ENCODE measurements at places on chromosomes 16 and 17. TPM values are rescaled to one million over a fixed set of nuclear protein-coding genes. Genes with fewer than 3 reads are reported as not detected.

DNA sequence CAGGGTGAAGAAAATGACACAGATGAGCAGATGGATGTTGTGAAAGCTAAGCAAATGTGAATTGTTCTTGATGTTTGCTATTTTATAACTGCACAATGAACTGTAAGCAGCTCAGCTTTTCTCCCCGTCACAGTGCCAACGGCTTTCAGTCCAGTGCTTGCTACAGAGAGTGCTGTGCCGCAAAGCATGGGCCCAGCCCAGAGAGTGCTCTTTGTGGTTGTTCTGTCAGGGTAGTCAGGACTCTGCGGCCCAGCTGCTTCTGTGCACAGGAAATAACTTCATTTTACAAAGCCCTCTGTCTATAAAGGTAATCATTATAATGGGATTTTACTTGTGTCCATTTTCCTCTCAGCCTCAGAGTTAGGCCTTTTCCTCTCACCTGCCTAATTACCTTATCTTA lies 39.1 kb downstream of the CDRT15 start:
- no peaks in the 10 kb centered on the region for H3K36me3 ChIP-seq
- H3K4me3 ChIP-seq, result no peak overlapping the region
- H3K27me3 ChIP-seq, result no peaks in the 10 kb centered on the region
- DNase-seq, result no peak
- H3K27ac ChIP-seq, result no peak overlapping the region

- H3K27ac ChIP-seq, result no peak overlapping the region
- H3K36me3 ChIP-seq, result no peaks in the 10 kb centered on the region
- no peak for DNase-seq
These were observed 6.1 kb downstream of the IL21R start for GRCh38 chr16:27408012-27408601.

GRCh38 chr17:29107933-29108822 lies 65.2 kb downstream of the PIPOX start:
- H3K4me3 ChIP-seq, result no peak overlapping the region
- H3K27ac ChIP-seq, result no peak overlapping the region
- peaks cover 13% of the 10 kb centered on the region for H3K36me3 ChIP-seq
- H3K4me1 ChIP-seq, result no peaks in the 10 kb centered on the region
- no peak for DNase-seq

DNA sequence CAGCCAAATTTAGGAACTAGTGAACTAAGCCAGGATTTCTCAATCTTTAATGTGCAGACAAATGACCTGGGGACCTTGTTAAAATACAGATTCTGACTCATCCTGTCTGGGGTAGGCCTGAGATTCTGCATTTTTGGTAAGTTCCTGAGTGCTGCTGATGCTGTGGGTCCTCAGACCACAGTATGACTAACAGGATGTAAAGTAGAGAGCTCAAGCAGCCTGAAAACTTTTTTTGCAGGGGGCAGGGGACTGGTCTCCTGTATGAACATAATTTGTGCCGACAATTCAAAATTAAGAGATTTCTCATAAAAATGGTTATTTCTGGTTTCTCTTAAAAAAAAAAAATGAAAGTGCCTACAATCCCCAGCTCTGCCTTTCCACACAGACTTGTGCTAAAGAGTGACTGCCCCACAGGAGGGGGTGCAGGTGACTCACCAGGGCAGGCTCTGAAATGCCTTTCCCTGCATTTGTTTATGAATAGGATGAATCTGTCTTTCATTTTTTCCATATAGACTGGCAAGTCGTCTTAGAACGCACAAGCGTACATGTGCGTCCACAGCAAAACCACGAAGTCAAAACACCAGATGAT lies 271.5 kb downstream of the PHKB start:
- H3K27me3 ChIP-seq, result no peaks in the 10 kb centered on the region
- H3K4me3 ChIP-seq, result no peak overlapping the region
- H3K4me1 ChIP-seq, result peaks cover 29% of the 10 kb centered on the region
- no peaks in the 10 kb centered on the region for H3K36me3 ChIP-seq

DNA sequence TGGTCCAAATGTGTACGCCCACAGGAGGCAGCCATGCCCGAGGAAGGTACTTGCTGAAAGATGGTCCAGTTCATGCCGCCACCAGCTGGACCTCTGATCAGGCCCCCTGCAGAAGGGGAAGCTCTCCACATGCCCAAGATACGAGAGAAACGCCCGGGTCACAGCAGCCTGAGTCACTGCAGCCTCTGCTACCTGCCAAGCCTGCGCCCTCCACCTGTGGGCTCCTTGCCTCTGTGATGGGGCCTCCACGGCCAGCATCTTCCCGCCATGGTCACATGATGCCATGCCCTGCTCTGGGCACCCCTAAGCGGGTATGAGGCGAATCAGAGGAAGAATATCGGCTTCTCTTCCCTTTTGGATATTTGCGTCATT lies 13.7 kb upstream of the KREMEN2 start:
- H3K27me3 ChIP-seq, result peaks cover 19% of the 10 kb centered on the region
- H3K36me3 ChIP-seq, result no peaks in the 10 kb centered on the region
- H3K27ac ChIP-seq, result no peak overlapping the region
- DNase-seq, result no peak
- H3K4me3 ChIP-seq, result no peak overlapping the region
- H3K4me1 ChIP-seq, result no peaks in the 10 kb centered on the region

Gene MYADML2
- not detected for total RNA-seq

DNA sequence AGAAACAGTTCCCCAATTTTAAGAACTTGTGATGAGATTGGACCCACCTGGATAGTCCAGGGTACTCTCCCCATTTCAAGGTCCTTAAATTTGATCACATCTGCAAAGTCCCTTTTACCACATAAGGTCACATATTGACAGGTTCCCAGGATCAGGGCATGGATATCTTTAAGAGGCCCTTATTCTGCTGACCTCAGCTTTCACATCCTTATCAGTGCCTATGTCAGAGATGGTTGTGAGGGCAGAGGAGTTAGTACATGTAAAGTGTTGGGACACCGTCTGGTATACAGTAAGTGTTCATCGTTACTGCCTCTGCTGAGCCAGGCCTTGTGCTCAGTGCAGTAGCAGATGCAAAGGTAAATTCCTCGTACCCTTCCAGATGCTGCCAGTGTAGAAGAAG lies 375.4 kb upstream of the ASIC2 start:
- no peak overlapping the region for H3K4me3 ChIP-seq
- no peak overlapping the region for H3K27ac ChIP-seq
- no peaks in the 10 kb centered on the region for H3K4me1 ChIP-seq
- no peak for DNase-seq
- no peaks in the 10 kb centered on the region for H3K36me3 ChIP-seq
- no peaks in the 10 kb centered on the region for H3K27me3 ChIP-seq

Gene CTRB1
- not detected for total RNA-seq

GRCh38 chr16:79150151-79150550 lies 450.4 kb downstream of the MAF start:
- H3K27ac ChIP-seq, result no peak overlapping the region
- H3K4me1 ChIP-seq, result no peaks in the 10 kb centered on the region
- no peaks in the 10 kb centered on the region for H3K36me3 ChIP-seq
- no peak for DNase-seq

DNA sequence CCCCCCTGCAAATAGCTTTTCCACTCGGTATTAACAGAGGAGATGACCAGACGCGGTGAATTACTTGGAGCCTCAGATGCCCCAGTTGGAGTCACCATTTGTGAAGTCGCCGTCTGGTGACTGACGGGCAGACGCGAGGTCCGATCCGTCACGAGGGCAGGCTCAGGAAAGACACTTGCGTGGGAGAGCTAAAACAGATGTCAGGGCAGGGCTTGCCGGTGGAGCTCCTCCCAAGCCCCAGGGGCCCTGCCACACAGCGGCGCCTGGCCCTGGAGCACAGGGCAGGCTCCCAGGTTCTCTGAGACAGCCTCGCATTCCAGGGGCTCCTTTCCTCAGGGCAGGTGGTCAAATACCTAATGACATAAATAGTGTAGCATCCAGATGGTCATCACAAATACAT lies 348.3 kb downstream of the C16orf95 start:
- H3K36me3 ChIP-seq, result no peaks in the 10 kb centered on the region
- H3K27ac ChIP-seq, result no peak overlapping the region
- no peaks in the 10 kb centered on the region for H3K27me3 ChIP-seq
- no peaks in the 10 kb centered on the region for H3K4me1 ChIP-seq

DNA sequence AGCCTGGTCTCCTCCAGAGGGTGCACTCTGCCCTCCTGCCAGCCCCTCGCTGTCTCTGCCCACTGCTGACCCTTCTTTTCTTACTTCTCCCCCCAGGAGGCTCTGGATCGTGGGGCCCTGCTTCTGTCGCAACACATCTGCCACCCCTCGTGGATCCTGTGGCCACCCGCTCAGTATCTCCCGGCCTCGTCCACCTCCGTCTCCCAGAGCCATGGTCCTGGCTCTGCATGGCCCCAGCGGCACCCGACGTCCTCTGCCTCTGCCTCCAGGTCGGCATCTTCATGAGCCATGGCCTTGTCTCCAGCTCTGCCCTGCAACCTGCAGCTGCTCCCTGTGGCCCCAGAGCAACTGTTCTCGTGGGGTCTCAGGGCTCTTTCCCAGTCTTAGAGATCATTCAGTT lies 12.1 kb upstream of the ACSF3 start:
- DNase-seq, result no peak
- peaks cover 27% of the 10 kb centered on the region for H3K27me3 ChIP-seq
- no peak overlapping the region for H3K4me3 ChIP-seq
- H3K4me1 ChIP-seq, result no peaks in the 10 kb centered on the region
- no peaks in the 10 kb centered on the region for H3K36me3 ChIP-seq
- no peak overlapping the region for H3K27ac ChIP-seq

DNA sequence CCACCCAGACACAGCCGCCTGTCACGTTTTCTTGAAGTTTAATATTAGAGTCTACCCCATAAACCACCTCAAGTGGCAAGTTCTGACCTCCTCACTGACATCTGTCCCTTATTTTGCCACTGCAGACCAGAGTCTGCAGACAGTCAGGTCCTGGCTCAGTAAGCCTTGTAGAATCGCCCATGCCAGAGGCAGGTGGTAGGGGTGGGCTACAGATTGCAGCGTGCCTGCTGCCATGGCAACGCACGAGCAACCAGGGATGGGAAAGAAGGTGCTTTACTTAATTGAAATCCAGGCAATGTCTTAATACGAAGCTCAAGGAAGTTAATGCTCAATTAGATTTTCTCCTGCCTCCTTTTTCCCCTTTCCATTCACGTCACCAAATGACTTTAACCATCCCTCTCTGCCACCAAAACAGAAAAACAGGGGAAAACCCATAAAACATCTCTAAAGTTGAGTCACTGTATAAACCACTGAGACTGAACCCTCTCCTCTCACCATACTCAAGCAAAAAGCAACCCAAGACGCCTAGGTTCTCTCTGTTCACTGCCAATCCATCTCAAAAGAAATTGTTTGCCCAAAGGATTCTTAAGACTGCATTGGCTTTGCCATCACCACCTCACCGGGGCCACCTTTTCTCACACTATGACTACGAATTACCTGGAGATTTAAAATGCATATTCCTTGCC lies 228.8 kb downstream of the SLC39A11 start:
- no peak overlapping the region for H3K4me3 ChIP-seq
- H3K36me3 ChIP-seq, result no peaks in the 10 kb centered on the region
- DNase-seq, result no peak
- H3K4me1 ChIP-seq, result no peaks in the 10 kb centered on the region

DNA sequence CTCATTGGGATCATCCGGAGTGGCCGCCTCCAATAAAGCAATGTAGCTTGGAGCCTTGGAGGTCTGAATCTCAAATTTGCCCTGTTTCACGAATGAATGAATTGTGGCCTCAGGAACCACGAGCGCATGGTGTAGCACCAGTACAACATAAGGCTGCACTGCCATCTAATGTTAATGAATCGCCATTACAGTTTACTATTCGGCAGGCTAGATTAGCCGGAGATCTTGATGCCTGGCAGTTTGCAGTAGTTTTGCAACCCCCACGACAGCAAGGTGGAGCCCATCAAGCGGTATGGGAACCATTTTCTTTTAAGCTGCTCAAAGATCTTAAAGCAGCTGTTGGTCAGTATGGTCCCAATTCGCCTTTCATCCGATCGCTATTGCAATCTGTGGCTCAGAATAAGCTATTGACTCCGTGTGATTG lies 18.8 kb downstream of the ALOX15B start:
- no peaks in the 10 kb centered on the region for H3K4me1 ChIP-seq
- peaks cover 62% of the 10 kb centered on the region for H3K27me3 ChIP-seq
- no peaks in the 10 kb centered on the region for H3K36me3 ChIP-seq
- no peak overlapping the region for H3K27ac ChIP-seq

DNA sequence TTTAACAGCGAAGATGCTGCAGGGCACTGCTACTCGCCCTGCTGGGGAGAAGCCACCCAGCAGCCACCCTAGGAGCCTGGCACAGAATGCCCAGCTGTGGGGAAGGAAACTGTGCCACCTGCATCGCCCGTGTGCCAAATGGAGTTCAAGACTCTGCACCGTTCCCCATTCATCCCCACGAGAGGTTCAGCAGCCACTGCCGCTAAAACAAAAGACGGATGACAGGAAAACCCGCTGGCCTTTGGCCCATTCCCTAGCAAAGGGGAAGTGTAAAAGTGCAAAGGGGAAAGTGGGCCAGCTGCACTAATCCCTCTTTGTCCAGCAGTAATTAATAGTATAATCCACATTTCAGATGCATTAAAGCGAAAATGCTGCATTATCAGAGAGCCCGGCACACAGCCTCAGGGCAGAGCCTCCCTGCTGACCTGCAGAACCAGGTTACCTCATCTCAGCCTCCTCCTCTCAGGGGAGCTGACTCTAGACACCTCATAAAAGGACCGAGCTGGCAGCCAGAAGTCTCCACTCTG lies 37.7 kb downstream of the ZFHX3 start:
- H3K36me3 ChIP-seq, result no peaks in the 10 kb centered on the region
- H3K4me3 ChIP-seq, result no peak overlapping the region
- H3K27me3 ChIP-seq, result no peaks in the 10 kb centered on the region
- no peak for DNase-seq
- no peak overlapping the region for H3K27ac ChIP-seq

Gene KRTAP3-2
- total RNA-seq, result not detected

GRCh38 chr17:81843713-81844326 lies 9.0 kb upstream of the PPP1R27 start:
- DNase-seq, result no peak
- no peaks in the 10 kb centered on the region for H3K27me3 ChIP-seq
- no peaks in the 10 kb centered on the region for H3K4me1 ChIP-seq
- H3K36me3 ChIP-seq, result peaks cover 71% of the 10 kb centered on the region
- no peak overlapping the region for H3K27ac ChIP-seq

Gene SYCE1L
- total RNA-seq, result 0.32 TPM

Gene GGT6
- total RNA-seq, result not detected

- no peaks in the 10 kb centered on the region for H3K36me3 ChIP-seq
- DNase-seq, result peak; percentile 66
- H3K4me1 ChIP-seq, result peaks cover 20% of the 10 kb centered on the region
- no peaks in the 10 kb centered on the region for H3K27me3 ChIP-seq
- H3K27ac ChIP-seq, result peak overlapping the region; percentile 54
These were observed 110.0 kb downstream of the N4BP1 start for GRCh38 chr16:48499923-48500381.

Measured in SJSA1 (cell line).